Activated naive CD8-positive, alpha-beta T cell treated with anti-CD3 and anti-CD28 coated beads for 36 hours (primary cell): ENCODE measurements at places on chromosomes 3 and 15.

- DNase-seq: no peak
These were observed 151.5 kb downstream of the B3GALNT1 start for GRCh38 chr3:160953686-160954085.

DNA sequence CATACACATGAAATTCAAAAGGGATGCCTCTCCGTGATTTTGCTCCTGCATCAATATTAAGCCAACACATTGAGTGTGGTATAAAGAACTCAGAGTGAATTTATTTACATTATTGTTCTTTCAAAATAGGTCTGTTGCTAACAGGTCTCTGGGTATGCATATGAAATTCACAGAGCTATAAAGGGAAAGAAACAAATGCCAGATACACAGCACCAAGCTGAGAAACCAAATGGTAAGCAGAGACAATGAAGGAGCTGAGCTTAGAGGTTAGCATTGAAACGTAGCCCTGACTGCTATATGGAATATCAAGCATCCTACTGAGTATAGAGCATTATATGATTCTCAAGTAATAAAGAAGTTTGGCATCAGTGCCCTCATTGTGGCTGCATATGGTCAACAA is 712.9 kb downstream of the NSUN3 start:
- DNase-seq: no peak

DNA sequence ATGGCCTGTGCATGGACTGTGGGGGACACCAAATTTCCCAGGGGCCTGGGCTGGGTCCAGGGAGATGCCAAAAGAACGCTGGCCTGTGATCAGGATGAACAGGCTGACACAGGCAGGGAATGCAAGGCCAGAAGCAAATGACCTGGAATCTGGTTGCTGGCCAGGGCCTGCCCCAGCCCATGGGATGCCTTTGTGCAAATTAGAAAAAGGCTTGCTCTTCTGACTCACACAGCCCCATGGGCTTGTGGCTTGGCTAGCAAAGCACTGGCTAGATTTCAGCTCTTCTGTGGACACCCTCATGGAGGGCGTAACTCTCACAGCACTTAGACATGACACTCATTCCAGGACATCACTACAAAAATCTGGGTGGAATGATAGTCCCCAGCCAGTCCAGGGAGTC is 356.0 kb downstream of the SHQ1 start:
- no peak for DNase-seq

DNA sequence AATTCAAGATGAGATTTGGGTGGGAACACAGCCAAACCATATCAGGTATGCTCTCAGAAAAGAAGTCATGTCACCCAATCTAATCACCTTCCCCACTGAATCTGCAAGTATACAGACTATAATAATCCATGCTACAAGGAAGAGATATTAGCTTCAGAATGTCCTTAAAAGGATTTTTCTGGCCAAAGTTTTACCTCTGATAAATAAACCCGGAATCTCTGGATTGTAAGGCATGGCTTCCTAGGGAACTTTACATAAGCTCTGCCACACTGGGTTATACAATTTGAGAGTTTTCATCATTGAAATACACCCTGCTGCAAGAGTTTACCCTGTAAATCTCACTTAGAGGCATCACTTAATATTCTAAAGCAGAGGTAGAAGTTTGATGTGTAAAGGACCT is 330.5 kb upstream of the KCNMB2 start:
- no peak for DNase-seq

- no peak for DNase-seq
These were observed 42.9 kb upstream of the FRMD4B start for GRCh38 chr3:69428657-69429255.

DNA sequence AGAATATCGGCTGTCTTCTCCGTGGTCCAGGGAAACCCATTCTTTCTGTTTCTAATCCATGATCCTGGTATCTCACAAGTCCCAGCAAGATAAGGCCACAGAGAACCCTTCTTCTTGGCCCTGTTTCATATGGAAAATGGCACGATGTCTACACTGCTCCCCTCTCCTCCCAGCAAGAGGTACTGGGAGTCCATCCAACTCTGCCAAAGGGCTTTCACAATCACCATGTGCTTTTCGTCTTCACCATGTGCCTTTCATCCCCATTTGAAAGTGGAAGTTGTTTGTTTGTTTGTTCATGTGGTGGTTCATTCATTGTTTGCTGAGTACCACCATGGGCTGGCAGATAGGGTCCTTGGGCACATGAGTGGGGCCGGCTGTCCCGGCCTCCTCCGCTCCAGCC is 5.5 kb downstream of the ITIH3 start:
- DNase-seq: no peak

- DNase-seq: no peak
These were observed 59.8 kb upstream of the SGO1 start for GRCh38 chr3:20245781-20246180.

DNA sequence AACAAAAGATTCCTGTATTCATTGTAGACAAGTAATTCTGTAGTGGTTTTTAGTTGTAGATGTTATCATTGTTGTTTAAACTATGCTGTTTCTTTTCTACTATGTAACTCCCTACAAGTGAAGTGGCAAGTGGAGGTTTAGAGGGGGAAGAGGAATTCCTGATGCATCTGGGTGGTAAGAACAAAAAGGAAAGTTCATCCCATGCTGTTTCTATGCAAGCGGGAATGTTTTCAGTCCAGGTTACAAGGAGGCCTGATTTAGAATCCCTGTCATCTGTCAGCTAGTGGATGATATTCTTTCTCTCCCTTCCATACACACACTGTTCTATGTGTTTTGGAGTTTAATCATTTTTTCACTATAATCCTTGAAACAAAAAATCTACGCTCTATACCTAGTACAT is 67.4 kb downstream of the IMPG2 start:
- no peak for DNase-seq

DNA sequence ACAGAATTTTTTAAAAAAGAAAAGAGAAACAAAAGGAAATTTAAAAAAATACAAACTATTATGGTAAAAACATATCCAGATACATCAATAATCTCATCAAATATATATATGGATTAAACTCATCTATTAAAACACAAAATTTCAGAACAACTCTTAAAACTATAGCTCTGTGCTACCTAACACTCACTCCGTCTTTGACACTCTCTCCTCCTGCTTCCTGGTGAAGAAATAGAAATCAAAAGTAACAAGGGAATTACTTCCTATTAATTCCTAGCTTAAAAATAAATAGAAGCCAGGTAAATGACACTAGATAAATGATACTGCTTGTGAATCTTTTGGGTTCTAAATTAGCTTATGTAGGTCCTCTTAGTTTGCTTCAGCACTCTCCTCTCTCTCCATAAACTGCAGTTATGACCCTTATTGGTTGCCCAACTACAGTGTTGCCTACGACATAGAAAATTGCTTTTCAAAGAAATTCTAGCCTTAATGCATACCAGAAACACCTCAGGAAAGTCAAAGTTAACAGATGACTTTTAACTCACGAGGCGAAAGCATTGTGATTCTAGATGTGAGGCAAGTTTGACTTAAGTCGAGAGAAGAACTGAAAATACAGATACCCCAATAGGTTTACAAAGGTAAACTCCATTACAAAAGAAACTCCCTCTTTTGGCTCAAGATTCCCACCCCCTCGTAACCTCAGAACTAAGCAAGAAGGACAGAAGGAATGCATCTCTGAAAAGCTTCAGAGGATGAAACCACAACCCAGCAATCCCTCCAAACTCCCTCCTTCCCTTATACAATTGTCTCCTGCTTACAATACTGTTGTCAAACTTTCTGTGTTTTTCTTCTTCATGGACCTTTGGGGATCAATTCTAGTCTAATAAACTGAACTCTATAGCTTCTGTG is 394.7 kb downstream of the FGF12 start:
- DNase-seq: no peak

GRCh38 chr15:68640791-68641331 is 62.1 kb downstream of the CORO2B start:
- no peak for DNase-seq

GRCh38 chr3:57068437-57069089 is 8.1 kb downstream of the SPATA12 start:
- DNase-seq: no peak

GRCh38 chr3:29331456-29332194 is 50.8 kb downstream of the RBMS3 start:
- no peak for DNase-seq

DNA sequence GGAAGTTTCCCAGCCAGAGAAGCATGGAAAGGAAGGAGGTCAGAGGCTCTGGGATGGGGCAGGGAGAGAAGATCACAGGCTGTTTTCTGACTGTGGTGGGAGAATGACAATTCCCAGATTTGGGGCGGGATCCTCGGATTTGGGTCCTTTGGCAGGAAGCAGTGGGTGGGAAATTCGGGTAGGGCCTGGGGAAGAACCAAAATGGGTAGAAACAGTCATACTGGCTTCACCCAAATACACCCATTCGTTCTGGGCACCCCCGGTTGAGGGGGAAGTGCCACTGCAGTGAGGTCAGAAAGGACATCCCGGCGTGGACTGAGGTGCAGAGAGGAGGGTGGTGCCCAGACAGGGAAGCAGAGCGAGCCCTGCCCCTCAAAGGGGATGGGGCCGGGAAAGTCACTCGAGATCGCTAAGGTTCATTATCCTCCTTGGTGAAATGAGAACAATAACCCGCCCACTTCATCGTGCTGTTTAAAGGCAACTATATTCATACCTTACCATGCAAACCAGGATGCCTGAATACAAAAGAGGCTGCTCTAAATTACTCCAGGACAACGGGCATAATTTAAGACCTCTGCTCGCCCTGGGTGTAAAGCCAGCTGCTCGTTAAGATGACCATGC is 28.8 kb downstream of the TNK2 start:
- DNase-seq: no peak

DNA sequence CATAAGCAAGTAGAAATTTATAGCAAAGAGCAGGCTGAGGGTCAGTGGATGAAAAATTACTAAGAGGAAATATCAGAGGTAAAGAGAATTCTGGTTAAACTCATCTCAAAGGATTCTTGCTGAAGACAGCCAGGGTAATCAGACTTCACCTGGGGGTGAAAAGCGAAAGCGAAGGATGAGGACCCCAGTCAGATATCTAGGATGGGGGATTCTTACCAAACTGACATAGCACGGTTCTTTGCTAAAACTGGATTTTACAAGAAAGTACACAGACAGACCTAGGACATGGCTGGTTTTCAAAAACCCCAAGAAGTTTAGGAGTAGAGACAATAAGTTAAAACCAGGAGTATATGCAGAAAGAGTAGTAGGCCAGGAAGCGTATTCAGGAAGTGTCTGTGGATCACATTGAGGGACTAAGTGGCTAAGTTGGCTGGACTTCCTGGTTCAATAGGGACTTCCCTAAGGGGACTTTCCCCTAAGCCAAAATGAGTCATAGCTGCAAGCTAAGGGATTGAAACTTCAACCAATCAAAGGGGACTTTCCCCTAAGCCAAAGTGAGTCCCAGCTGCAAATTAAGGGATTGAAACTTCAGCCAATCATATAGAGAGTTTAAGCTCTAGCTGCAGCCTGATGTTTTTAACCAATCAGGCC is 2.4 kb upstream of the CFAP91 start:
- DNase-seq: peak; percentile 36

- peak; percentile 33 for DNase-seq
These were observed 324.3 kb downstream of the CHST2 start for GRCh38 chr3:143443851-143444331.

DNA sequence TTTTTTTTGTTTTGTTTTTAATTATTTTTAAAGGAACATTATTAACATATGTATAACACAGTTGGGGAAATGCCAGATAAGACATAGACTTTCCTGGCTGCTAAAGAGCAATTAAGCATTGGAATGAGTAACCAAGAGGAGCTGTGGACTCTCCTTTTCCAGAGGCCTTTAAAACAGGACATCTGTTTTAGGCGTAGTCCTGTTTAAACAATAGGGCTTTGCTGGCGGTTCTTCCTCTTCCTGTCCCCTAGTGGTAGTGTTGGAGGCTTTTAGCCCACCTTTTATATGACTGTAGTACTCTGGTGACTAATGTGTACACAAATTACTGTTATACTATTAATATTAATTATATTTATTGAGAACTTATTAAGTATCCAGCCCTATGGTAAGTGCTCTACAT is 81.9 kb downstream of the PPARG start:
- no peak for DNase-seq

DNA sequence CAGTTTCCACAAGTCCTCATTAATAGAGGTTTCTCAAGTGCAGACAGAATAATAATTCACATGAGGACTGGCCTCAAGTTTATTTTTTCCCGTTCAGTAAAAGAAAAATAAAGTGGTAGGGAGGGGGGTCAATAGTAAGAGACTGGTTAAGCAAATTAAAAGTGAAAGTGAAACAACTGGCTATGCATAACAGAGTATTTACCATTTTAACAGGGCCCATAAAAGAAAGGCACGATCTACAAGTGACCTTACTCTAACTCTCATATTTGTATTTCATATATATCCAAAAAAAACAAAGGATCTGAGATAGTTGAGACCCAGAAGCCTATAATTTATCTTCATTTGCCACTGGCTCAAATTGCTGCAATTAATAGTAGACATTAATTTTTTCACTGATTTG is 686.3 kb downstream of the NTRK3 start:
- DNase-seq: no peak

GRCh38 chr15:58628206-58628947 is 121.1 kb downstream of the ADAM10 start:
- no peak for DNase-seq

DNA sequence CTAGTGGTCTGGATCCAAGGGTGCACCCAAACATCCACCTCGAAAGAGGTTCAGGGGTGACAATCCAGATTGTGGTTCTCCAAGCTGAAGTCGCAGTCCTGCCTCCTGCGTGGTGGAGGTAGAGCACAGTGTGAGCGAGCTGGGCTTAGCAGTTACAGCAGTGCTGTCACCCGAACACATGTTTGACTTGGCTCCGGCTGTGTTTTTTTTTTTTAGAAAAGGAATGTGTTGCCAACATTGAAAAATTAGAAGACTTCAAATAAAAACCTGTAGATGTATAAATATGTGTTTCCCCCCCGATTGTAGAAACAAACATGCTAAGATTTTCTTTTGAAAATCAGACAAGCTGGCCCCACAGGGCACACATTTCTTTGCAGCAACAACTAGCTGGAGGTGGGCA is 530.8 kb downstream of the SHQ1 start:
- no peak for DNase-seq

DNA sequence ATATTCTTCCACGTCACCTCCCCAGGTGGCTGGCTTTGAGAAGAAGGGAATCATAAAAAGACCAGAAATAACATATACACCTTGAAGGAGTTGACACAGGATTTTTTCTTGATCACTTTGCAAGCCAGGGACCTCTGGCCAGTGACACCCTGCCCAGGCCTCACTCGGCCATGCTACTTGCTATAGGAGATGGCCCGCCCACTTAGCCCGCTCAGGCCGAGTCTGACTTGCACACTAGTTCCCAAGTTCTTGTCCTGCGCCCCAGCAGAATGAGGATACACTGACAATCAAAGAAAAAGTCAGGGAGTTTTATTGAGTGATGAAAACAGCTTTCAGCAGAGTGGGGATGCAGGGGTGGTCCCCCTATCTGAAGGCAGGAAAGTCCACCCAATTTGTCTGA is 1046.1 kb upstream of the CFAP20DC start:
- DNase-seq: no peak

- DNase-seq: no peak
These were observed 25.6 kb upstream of the TCF12 start for GRCh38 chr15:56892659-56893363.

GRCh38 chr3:190585805-190586630 is 72.1 kb downstream of the IL1RAP start:
- DNase-seq: peak; percentile 65

GRCh38 chr3:84637272-84637671 is 321.5 kb upstream of the CADM2 start:
- no peak for DNase-seq

- DNase-seq: no peak
These were observed 531.3 kb downstream of the MAGI1 start for GRCh38 chr3:65507437-65507836.

- DNase-seq: no peak
These were observed 210.7 kb downstream of the SSR3 start for GRCh38 chr3:156344215-156344614.

- no peak for DNase-seq
These were observed 353.6 kb downstream of the NTRK3 start for GRCh38 chr15:87902772-87903426.
